Natural killer cell (primary cell): ENCODE measurements at places on chromosomes 2 and 18.
A peak's percentile ranks its signal among the peaks of the same experiment; 100 is the strongest.

DNA sequence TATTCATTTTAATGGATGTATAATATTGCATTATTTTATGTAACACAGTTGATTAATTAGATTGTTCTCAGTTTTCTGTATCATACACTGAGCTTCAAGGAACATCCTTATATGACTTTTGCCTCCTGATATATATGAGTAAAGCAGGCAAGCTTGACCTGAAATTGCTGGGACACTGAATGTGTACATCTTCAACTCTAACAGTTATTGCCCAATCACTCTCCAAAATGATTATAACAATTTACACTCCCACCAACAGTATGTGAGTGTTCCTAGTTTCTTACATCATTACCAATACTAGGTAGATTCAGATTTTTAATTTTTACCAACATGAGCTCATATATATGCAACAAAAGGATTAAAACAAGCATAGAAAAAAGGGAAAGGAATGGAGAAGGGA is 379.4 kb downstream of the SETBP1 start:
- no peak for DNase-seq

- DNase-seq, result no peak
Observed at GRCh38 chr2:71604726-71605120, 151.4 kb downstream of the DYSF start.

DNA sequence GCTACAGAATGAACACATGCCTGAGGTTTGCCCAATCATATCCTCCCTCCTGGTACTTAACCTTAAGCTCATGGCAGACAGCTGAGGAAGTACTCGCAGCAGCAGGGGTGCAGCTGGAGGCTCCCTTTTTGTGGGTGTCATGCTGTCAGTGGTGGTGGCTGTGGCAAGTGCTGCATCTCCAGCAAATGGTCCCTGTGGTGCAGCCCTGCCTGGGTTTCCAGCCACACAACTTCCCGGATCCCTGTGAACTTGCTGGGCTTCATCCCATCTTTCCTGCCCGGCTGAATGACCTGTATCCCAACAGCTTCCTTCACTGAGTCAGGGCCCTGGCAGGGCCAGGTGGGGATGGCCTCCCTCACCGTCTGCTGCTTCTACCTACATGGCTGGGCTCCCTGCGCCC is 5.0 kb downstream of the TMEM185B start:
- no peak for DNase-seq

- no peak for DNase-seq
Observed at GRCh38 chr2:96601382-96602292, 36.5 kb downstream of the KANSL3 start.

DNA sequence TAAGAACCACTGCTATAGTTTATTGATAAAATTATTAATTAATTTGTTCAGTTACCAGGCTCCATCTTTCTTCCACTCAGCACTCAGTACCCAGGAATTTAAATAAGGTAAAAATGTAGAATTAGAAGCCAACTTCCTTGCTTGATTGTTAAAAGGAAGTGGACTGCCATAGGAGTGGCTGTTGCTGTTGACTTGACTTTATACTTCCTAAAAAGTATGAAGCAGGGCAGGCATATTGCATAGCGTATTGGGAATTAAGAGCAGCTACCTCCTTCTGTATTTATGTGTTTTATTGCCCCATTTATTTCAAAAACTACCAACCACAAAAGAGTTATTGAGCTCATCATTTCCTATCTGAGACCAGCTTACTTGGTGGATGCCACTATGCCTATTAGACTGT is 27.9 kb downstream of the PSMD1 start:
- no peak for DNase-seq

GRCh38 chr2:142880279-142880678 is 2.8 kb downstream of the KYNU start:
- DNase-seq, result no peak

- DNase-seq, result no peak
Observed at GRCh38 chr2:175126661-175127060, 41.3 kb downstream of the ATF2 start.

DNA sequence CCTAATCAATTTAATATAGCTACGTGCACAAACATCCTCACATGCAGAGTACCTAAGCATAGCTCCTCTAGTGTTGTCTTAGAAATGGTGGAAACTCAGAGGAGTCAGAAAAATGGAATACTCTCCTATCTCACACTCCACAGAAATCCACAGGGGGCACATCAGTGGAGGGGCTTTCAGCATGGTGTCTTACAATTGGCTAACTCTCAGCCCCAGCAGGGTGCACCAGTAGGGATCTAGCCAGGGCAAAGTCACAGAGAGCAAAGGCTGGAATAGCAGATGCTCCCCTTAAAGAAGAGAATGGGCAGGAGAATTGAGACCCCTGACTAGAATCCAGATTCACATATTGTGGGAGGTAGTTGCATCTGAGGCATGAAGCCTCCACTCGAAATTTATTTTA is 135.7 kb downstream of the MAIP1 start:
- DNase-seq, result no peak

- DNase-seq, result peak; percentile 60
Observed at GRCh38 chr2:191056228-191056627, 42.3 kb upstream of the STAT1 start.

- DNase-seq, result no peak
Observed at GRCh38 chr2:128599700-128600099, 281.0 kb upstream of the HS6ST1 start.

GRCh38 chr2:238913931-238914647 is 66.2 kb downstream of the TWIST2 start:
- no peak for DNase-seq

- DNase-seq, result no peak
Observed at GRCh38 chr2:104804148-104804890, 49.6 kb upstream of the POU3F3 start.

GRCh38 chr2:27091746-27092695 is 5.4 kb downstream of the KHK start:
- DNase-seq, result no peak

DNA sequence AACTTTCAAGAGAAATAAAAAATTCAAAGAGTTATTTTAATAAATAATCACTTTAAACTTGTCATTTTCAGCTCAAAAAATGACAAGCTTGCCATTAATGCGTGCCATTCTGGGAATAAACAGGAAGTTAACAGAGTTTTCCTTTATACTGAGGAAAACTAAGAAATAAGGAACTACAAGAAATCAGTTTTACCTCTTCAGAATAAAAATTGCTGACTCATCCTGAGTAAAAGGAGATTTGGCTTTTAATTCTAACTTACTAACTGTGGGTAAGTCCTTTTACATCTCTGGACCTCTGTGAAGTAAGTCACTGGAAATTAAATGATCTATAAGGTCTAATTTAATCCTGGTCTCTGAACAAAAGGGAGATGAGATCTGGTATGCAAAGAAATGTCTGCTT is 16.1 kb downstream of the CEBPZ start:
- DNase-seq, result no peak

GRCh38 chr2:120344976-120345581 is 857 bp upstream of the INHBB start:
- peak; percentile 33 for DNase-seq

DNA sequence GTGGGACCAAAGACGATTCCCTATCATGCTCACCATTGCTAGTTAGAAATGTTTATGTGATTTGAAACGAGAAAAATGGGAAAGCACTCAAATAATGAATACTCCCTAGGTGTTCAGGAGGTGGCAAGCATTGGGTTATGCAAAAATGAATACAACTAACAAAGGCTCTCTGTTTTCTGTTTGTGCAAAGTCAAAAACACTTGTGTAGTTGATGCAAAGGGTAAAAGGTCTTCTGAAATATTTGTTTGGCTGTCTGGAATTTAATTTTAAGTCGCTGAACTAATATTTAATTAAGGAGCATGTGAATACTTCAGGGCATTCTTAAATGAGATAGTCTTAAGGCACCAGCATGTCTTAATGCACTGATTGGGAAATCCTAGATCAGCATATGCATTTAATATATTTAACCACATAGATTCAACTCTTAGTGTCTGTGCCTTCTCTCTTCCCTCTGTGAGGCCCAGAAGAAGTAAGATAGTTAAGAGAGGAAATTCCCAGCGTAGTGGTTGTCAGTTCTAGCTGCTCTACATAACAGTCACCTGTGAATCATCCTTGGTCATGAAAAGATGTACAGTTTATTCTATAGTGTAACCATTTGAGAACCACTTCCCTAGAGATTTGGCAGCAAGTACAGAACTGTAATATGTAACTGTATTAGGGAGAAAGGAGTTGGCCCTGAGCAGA is 111.9 kb downstream of the EPC2 start:
- DNase-seq, result no peak
